ENCODE measurements at places on chromosomes 2 and 18.

DNA sequence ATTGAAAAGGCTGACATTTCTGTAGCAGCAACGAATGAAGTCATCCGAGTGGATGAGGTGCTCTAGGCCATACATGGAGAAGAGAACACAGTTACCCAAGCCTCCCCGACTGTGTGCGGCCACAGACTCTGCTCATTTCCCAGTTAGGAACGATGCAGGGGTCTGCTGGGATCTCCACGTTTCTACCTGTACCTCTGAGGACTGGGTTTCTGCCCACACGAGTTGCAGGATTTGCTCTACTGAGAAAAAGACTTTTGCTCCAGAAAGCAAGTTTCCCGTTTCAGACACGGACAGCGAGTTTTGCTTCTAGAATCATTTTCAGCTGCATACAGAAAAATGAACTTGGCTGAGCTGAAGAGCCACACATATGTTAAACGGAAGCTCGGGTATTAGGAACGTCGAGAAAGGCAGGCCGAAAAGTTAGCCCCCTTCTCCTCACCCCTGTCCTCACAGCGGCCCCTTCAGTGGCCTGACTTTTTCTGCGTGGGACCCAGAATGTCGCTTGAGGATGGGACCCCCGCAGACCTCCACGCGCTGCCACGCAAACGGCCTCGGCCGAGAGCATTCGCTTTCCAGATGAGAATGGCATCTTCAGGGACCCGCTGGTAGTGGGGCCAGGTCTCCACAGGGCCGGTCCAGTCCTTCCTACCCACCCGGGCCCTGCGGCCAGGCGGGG lies 582 bp upstream of the RAB31 start:
- no peak for DNase-seq

- DNase-seq, result no peak
These were observed 44.9 kb downstream of the SOCS6 start for GRCh38 chr18:70333757-70334156.

- DNase-seq, result no peak
These were observed 88.0 kb upstream of the PELI1 start for GRCh38 chr2:64232266-64232665.

DNA sequence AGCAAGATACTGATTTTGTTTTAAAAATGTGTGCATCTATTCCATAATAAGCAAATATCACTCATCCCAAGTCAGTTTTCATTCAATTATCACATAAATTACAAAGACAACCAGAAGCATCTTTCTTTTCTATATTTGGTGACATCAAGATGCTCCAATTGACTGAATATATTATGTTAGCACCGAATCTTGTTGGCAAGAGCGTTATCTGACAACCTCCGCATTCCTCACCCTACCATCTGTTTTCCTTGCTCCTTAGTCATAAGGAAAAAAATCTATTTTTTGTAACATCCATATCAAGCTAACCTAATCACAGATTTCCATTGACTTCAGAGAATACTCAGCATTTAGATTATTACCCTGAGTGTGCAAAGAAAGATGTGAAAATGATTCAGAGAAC lies 212.2 kb upstream of the KYNU start:
- no peak for DNase-seq

- no peak for DNase-seq
These were observed 2.9 kb downstream of the MDH1 start for GRCh38 chr2:63591566-63592175.

- no peak for DNase-seq
These were observed 389.8 kb downstream of the ALK start for GRCh38 chr2:29531626-29532025.

- no peak for DNase-seq
These were observed 28.8 kb upstream of the SLC3A1 start for GRCh38 chr2:44246436-44246835.

DNA sequence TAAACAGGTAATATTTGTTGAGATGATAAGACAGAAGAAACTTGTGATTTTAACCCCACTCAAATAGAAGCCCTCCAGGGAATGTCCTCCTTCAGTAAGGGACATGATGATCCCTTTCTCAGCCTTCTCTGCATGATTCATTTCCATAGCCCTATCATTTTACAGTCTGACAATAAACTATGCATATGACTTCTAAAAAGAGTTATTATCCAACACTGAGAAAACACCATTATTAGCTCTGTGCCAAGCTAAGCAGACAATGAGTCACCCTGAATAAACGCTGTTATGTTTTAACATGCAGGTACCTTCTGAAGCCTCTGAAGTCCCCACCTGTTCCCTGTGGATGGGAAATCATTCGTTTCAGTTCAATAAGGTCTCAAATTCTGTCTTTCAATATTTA lies 54.7 kb downstream of the DTNB start:
- DNase-seq, result no peak

DNA sequence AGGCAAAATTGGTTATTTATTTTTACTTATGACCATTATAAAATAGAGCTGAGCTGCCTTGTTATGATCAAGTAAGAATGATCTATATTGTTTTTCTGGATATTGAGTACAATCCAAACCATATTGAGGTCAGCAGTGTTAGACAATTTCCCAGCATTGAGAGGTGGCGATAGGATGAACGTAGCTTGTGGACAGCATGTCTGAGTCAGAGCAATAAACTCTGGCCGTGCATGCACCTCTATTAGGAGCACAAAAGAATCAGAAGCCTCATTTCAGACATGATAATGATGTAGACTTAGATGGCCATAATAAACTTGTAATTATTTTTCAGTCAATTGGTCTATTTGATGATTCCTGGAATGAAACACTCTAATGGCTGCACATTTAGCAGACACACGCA lies 491.6 kb downstream of the RIT2 start:
- DNase-seq, result no peak

DNA sequence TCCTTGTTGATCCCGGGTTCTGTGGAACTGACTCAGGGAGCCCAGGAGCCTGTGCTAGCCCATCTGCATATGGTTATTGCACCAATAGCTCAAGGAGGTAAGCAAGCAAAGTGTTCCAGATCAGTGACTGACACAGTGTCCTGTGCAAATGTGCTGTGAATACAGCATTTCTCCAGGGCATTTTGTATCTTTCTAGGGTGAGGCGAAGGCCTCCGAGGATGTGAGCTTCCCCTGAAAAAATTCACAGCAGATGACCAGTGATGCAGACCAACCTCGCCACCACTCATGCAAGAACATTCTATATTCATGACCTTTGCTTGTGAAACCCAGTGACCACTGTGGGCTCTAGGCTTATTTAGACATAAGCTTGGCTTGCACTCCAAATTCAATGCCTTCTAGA lies 15.2 kb upstream of the NT5DC4 start:
- no peak for DNase-seq

DNA sequence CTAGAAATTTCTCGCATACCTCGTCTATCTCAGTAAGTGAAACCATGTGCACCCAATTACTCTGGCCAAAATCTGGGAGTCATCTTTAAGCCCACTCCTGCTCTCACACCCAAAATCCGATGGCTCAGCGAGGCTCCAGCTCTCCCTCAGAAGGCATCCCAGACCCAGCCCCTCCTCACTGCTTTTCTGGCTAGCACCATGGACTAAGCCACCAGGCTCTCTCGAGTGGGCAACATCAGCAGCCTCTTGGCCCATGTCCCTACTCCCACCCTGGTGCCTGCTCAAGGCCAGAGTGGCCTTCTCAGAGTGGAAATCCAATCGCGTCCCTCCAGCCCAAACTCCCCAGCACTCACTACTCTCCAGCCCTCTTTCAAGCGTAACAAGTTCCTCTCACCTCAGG lies 27.2 kb downstream of the TNS1 start:
- DNase-seq, result no peak

GRCh38 chr18:62878305-62878704 lies 163.0 kb downstream of the PHLPP1 start:
- DNase-seq, result no peak

GRCh38 chr2:204625135-204625534 lies 79.9 kb downstream of the PARD3B start:
- peak; percentile 68 for DNase-seq

DNA sequence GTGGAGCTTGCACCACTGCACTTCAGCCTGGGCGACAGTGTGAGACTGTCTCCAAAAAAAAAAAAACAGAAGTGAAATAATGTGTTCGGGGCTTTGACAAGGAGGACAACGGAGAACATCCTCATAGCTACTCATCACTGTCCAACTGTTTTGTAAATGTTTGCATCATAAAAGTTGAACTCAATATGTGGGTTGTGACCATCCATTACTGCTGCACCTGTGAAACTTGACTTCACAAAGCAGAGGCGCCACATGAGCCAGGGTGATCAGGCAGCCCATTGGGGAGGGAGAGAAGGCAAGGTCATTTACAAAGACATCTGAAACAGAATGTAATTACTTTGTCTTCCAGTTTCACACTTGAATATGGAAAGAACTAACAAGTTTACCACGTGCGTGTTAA lies 61.6 kb downstream of the LAMA1 start:
- no peak for DNase-seq

Measured in caudate nucleus (tissue), 63 donors.